ENCODE measurements at places on chromosomes 3 and 15.

DNA sequence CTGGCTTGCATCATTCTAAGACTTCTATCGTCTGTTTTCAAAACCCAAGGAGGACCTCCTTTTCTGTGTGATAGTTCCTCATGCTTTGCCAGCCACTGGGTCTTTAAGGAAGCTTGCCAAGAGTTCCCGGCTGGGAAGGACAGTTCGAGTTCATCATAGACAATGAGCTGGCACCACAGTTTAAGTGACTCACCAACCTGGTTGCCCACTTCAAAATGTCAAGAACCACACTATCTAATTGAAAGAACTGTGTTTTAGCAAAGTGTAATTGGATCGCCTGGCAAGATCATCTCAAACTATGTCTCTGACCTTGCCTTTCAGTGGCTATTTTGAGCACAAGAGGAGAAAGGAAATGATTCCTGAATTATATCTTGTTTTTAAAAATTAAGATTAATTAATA lies 27.9 kb downstream of the SOX2 start:
- no peak for DNase-seq

DNA sequence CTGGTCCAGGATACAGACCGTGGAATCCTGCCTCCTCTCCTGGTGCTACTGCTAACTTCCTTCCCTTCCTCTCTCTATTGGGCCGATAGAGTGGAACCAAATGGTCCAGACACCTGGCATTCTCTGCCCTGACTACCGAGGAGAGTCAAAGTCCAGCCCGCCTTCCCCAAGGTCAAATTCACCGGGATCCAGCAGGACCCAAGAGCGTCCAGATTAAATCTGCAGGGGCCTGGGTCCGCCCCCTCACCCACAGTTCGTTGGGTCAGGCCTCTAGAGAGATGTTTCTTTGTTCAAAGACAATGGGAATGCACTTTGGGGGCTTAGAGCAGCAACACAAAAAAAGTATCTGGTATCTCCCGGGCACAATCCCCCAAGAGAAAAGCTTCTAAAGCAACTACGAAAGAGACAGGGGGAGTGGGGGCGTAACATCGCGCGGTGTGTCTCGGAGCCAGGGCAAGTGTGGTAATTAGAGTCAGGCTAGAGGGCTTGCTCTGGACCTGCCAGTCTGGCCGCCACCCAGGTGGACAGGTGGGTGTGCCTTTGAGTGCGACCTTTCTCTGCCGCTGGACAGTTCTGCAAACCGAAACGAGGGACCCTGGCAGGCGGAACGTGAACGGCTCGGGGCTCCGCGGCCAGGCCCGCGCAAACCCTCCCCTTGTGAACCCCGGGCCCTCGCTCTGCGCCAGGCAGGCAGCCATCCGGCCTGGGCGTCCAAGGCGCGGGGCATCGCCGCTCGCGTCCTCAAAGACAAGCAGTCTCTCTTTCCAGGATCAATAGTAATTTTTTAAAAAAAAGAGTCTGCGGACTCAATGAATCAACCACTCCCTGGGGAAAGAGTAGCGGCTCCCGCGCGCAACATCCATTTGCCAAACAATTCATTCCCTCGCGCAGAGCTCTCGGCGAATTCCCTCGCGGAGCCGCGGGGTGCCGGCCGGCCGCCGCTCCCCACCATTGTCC lies 806 bp downstream of the KLHL25 start:
- DNase-seq: no peak

- no peak for DNase-seq
Observed at GRCh38 chr15:95988574-95988887, 342.0 kb upstream of the NR2F2 start.

DNA sequence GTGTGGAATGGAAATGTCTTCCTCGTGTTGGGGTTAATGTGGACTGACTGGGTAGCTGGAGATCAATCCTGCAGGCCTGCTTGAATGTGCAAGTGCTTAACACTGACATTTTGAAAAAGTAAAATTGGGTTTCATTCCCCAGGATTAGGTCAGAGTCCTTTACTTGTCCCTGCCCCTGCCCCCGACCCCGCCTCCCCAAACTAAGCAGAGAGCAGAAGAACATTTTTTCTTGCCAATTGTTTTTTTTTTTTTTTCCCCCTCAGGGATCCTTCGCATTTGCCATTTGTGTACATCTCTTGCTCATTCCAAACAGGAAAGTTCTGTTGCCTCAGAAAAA lies 147.0 kb upstream of the NR2F2 start:
- DNase-seq: no peak

GRCh38 chr15:82805994-82806406 lies at the start of gene FSD2:
TSS of gene FSD2 (minus strand) at chr15:82806069. CDS start at chr15:82787390, 18,679 bp downstream.
- no peak for DNase-seq

- no peak for DNase-seq
Observed at GRCh38 chr15:84982301-84982920, 755 bp downstream of the PDE8A start.

GRCh38 chr3:46236294-46237054 lies 5.8 kb upstream of the CCR3 start:
- no peak for DNase-seq

- no peak for DNase-seq
Observed at GRCh38 chr3:109122690-109123089, 4.8 kb upstream of the MORC1 start.

DNA sequence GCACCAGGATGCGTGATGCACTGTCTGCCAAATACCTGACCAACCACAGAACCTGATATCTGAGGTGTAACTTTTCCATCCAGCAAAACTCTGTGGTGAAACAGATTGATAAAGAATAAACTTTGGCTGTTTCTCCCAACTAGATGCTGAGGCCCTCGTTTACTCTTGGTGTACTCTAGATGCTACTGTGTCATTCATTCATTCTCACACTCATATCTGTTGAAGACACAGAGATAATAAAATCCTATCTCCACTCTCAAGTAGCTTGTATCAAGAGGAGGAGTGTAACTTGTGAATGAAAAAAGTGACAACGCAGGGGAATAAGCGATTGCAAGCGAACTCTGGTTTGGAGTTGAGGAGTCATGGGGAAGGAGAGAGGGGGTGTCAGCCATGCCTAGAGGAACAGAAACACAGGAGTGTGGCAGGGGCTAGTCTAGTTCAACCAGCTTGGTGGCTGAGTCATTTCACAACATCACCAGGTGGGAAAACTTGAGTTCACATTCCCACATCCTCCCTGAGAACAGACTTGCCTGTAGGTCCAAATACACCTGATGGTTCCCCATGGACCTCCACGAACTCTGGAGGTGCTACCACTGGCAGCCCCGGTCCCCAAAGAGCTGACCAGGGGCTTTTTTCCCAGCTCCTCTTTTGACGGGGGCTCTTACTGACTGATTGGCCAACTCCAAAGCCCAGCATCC lies 73.3 kb upstream of the SNRK start:
- no peak for DNase-seq

GRCh38 chr3:122458992-122459391 lies 43.1 kb upstream of the WDR5B start:
- no peak for DNase-seq

DNA sequence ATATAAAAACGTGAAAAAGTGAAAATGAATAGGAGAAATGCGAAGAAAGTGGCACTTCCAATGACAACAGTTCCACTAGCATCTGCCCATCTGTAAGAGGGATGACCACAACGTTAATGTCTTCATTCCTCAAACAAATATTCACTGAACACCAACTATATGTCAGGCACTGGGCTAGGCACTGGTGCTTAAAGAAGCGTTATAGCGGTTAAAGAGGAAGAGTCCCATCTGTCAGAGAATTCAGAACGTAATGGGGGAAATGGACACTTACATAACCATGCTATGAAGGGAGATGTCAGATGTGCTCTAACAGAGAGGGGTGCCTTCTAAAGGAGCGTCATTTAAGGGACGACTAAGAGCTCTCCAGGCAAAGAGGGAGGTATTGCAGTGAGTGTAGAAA lies 8.2 kb downstream of the RUBCN start:
- DNase-seq: no peak

GRCh38 chr3:65619888-65620287 lies 418.8 kb downstream of the MAGI1 start:
- DNase-seq: no peak

- DNase-seq: peak; percentile 72
Observed at GRCh38 chr3:47009225-47010110, 30.0 kb downstream of the NBEAL2 start.

- no peak for DNase-seq
Observed at GRCh38 chr3:120764206-120764605, 21.7 kb downstream of the GTF2E1 start.

DNA sequence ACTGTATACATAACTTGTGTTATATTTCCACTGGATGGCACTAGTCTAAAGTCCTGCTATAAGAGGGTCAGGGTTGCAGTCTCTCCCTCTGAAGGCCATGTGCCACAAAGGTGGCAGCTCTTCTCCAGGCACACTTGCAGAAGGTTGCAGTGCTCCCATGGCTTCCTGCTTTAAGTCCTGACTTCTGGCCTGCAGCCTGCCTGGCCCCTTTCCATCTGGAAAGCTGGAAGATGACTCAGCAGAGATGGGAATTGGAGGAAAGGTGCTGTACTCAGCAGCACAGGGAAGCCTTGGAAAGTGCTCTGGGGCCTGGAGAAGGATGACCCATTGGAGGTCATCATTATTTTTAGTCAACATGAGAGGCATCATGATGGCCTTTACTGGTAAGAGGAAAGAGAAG lies 40.9 kb upstream of the MRPL3 start:
- DNase-seq: no peak

DNA sequence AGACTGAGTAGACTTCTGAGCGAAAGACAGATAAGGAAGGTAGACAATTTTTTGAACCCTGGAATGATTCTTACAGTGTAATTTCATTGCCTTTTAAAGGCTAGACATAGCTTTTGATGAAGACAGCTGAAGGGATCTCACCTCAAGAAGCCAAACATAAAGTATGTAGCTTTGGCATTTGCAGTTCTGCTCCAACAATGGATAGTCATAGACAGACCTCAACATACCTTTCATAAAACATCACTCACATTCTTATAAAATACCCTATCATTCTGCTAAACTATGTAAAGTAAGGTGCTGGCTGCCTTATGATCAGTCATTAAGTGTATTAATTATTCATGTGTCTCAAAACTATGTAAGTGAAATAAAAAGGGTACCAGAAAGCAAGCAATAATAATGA lies 70.0 kb downstream of the UBE3A start:
- DNase-seq: no peak

GRCh38 chr3:70067860-70068521 lies 68.5 kb downstream of the SAMMSON start:
- DNase-seq: no peak

DNA sequence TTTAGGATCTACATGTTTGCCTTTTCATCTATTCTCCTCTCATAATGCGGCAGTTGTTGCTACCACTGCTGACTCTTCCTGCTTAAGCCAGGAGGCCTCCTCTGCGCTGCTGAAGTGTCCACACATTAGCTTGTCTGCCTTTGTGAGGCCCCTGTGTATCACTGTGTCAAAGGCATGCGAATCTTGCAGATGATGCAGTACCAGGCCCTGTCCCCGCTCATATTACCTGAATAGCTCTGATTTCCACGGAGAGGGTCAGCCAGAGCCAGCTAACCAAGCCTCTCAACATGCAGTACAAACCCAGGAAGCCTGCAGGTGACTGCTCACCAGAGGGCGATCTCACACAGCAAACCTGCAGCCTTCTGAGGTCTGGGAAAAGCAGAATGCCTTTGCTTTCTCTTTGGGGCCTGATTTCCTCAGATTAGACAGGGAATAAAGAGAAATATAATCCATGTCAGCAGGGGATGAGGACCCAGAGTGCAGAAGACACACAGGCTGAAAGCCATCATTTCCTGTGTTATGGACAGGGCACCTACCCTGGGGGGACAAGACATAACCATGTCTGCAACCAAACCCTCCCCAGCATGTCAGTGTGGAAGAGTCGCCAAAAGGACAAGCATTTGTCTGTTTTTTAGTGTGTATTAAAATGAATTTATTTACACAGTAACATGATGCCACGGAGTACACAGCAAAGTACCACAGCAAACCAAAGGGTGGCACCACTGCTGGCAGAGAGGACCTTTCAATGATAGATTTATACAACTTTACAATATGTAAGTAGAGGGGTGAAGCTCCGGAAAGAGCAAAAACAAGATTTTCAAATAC lies 36.8 kb upstream of the TSPAN3 start:
- DNase-seq: no peak

DNA sequence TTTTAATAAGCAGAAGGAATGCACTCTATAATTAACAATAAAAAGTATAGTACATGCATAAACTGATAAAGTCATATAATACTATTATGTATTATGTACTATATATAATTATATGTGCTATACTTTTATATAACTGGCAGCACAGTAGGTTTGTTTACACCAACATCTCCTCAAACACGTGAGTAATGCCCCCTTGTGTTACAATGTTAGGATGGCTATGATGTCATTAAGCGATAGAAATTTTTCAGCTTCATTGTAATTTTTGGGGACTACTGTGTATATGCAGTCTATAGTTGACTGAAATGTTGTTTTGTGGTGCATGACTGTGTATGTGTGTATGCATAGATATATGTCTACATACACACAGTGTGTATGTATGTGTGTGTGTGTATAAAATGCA lies 100.6 kb downstream of the SLMAP start:
- no peak for DNase-seq

DNA sequence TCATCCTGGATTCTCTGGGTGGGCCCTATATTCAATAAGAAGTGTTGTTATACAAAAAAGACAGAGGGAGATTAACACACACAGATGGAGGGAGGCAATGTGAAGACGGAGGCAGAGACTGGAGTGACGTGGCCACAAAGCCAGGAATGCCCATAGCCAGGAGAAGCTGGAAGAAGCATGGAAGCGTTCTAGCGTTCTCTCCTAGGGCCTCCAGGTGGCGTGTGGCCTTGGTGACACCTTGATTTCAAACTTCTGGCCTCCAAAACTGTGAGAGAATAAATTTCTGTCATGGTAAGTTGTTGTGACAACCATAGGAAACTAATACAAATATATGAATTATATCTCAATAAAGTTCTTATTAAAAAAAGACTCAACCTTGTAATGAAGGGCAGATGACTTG lies 21.3 kb downstream of the THBS1 start:
- DNase-seq: no peak

DNA sequence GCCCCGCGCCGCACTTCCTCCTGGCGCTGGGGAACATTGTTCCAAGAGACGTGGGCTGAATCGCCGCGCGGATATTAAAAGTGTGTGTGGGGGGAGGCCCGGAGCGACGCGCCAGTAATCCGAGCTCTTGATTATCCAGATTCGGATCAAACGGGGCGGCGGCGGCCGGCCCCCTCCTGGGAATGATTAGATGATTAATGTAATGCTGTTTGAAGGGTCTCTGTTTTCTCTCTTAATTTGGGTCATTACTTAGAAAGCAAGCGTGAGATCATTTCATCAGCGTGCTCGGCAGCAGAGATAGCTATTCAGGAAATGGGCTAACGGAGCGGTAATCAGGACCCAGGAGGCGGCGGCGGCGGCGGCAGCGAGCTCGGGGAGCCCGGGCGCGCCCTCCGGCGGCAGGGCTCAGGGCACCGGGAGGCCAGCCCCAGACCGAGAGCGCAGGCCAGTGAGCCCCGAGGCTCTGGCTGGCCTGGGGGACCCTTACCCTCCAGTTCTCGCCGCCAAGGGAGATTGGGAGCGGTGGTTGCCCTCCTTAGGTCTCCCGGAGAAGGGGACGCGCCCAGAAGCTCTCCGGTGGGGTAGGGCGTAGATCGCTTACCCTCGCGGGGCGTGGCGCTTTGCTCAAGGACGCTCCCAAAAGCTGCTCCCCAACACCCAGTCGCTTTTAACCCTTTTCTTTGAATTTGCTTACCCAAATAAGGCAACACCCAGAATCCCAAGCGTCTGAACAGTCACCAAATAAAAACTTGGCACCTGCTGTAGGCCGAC lies 4.5 kb downstream of the FEZF2 start:
- DNase-seq: no peak

GRCh38 chr15:57554812-57555179 lies 36.9 kb upstream of the MYZAP start:
- no peak for DNase-seq

GRCh38 chr3:100932491-100932890 lies 60.7 kb downstream of the ABI3BP start:
- DNase-seq: no peak

All from RWPE2 (cell line).